AG10803 (cell line): ENCODE measurements at places on chromosomes 12 and 14.

DNA sequence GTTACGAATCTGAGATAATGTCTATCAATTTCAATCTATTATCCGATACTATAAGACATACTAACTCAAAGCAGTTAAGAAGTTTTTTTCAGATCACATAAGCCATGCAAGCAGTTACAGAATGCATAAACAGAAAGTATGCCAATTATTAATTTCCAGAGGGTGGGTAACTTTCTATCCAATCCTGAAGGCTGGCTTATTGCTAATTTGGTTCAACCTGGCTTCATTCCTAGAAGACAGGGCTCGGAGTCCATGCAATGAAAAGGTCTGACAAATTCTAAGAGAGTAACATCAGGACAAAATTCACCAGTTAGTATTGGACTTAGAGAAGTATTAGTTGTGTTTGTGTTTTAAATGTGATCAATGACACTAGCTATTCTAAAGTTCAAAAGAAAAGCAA is 15.0 kb downstream of the FERMT2 start:
- no peak for DNase-seq

- peak; percentile 100 for DNase-seq
Observed at GRCh38 chr12:57693659-57694458, at the start of gene OS9. Gene OS9 (plus strand): TSS chr12:57694132. CDS start chr12:57694162, 30 bp downstream.

GRCh38 chr12:104232609-104233280 is 17.2 kb downstream of the TXNRD1 start:
- DNase-seq, result no peak

- no peak for DNase-seq
Observed at GRCh38 chr14:52235866-52236510, 31.5 kb upstream of the PTGDR start.

- no peak for DNase-seq
Observed at GRCh38 chr14:20400589-20400964, 12.7 kb downstream of the TEP1 start.

GRCh38 chr14:77864085-77864484 is 64.2 kb downstream of the ADCK1 start:
- DNase-seq, result no peak

GRCh38 chr12:80293347-80293746 is 150.7 kb upstream of the PTPRQ start:
- no peak for DNase-seq

DNA sequence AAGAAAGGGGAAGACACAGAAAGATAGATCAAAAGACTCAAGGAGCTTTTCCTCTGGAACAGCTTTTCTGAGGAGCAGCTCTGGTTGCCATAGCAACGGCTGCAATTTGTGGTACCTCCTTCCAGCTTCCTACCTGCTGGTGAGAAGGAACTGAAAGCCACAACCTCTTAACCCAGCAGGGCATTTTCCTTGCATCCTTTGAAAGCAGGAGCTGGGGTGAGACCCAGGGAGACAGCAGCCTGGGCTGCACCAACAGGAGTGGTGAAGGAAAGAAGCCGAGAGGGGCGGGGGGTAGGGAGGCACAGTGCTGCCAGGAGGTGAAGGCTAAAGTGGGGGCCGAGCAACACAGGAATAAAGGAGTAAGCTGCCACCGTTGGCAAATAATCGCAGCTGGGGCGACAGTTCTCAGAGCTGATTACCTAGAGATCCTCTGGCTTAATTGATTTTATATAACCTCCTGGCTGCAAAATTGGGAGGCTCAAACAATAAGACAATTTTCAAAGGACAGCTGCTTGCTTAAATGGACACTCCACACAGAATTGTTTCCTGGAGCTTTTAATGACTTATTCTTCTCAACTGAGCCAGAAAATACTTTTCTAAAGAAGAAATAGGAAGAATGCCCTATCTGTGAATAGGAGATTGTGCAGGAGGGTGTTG is 129.4 kb downstream of the RPAP3 start:
- no peak for DNase-seq

DNA sequence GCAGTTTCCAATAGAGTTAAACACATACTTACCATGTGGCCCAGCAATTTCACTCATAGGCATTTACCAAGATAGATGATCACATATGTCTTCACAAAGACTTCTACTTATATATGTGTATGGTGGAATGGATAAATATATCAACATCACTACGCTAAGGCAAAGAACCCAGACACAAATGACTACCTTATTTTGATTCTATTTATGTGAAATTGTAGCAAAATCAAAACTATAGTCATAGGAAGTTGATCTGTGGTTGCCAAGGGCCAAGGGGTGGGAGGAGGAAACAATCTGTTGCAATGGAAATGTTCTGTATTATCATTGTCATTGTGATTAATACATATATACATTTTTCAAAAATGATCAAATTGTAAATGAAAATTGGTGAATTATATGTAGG is 47.7 kb upstream of the ANP32D start:
- no peak for DNase-seq

DNA sequence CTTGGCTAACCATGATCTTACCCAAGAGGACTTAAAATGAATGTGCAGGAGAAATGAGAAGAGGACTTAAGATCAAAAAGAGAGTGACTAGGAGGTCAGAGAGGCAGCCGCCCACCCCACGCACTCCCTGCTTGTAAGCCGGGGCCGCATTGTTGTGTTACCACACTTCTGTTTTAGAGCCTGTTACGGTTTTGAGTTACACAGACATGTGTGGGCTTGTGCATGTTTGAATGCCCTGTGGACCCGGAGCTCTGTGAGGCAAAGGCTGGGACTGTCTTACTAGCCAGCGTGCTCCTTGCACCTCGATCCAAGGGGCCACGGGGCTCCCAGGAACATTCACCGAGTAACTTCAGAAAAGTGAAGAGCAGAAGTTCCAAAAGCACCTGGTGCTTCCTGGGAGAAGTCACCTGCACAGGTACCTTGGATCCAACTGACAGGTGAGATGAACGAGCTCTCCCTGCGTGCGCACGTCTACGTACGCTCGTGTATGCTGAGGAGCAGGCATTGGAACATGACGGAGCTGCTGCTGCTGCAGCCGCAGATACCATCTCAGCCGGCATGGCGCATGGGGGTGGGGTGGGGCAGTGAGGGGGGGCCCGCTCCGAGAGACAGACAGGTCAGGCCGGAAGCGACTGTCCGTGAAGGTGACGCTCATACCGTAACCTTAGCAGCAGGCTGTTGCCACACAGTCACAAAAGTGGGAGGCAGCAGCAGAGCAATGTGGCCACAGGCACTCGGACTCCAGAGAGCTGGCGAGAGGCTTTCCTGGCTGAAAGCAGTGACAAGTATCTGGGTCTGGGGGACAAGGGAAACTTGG is 23.7 kb downstream of the SFSWAP start:
- DNase-seq, result no peak

DNA sequence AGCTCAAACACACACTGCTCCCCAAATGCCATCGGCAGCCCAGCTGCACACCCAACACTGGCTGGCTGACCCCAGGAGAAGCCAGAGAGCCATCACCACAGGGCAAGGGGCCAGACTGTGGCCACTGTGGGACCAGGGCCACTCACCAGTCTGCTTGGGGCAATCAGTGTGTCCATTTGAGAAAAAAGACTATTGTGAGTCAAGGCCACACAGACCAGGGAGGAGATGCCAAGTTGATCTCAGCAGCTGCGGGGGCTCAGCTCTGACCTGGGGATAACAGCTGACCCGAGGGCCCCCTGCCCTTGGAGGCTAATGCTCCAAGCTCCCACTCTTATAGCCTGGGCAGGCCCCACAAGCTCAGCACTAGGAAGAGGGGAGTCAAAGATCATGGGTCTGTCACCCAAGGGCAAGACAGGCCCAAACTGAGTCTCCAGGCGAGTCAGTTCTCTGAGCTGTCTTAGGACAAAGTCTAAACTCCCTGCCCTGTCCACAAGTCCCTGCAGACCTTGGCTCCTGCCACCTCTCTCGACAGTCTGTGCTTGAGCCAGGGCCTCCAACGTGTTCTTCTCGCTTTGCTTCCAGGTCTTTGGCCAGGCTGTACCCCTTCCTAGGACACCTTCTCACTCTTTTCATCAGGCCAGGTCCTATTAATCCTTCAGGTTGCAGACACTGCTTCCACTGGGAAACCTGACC is 30.1 kb upstream of the PNMA1 start:
- DNase-seq, result no peak

DNA sequence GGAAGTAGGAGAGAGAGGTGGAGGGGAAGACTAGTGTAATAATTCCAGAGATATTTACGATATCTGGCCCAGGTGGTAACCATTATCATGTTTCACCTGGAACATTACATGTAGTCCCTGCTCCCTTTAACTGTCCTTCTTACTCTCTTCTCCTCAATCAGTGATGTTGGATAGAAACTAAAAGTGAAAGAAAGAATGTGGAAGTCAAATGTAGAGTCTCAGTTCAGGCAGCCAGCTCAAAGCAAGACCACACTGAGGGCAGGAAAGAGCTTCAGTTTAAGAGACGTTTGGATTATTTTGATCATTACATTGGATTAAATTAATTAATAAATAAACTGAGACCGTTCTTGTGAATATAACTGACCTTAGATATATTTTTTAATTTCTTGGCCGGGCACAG is 594.4 kb downstream of the FLRT2 start:
- no peak for DNase-seq

GRCh38 chr12:5388581-5389535 is 43.0 kb upstream of the NTF3 start:
- DNase-seq, result peak; percentile 69

DNA sequence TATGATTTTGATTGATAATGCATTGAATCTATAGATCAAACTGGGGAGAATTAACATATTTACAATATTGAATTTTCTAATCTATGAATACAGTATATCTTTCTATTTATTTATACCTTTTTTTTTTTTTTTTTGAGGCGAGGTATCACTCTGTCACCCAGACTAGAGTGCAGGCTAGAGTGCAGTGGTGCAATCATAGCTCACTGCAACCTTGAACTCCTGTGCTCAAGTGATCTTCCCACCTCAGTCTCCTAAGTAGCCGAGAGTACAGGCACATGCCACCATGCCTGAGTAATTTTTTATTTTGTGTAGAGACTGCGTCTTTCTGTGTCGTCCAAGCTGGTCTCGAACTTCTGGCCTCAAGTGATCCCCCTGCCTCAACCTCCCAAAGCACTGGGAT is 20.4 kb downstream of the LTBR start:
- no peak for DNase-seq

GRCh38 chr12:129779033-129779432 is 124.8 kb downstream of the TMEM132D start:
- no peak for DNase-seq
